ENCODE measurements at places on chromosomes 4 and X.

- H3K27me3 ChIP-seq = no peaks in the 10 kb centered on the region
- H3K4me1 ChIP-seq = no peaks in the 10 kb centered on the region
- H3K27ac ChIP-seq = peak overlapping the region; percentile 54
- no peak overlapping the region for H3K4me3 ChIP-seq
- no peaks in the 10 kb centered on the region for H3K36me3 ChIP-seq
Observed at GRCh38 chr4:89303177-89303576, 4.4 kb downstream of the GPRIN3 start.

DNA sequence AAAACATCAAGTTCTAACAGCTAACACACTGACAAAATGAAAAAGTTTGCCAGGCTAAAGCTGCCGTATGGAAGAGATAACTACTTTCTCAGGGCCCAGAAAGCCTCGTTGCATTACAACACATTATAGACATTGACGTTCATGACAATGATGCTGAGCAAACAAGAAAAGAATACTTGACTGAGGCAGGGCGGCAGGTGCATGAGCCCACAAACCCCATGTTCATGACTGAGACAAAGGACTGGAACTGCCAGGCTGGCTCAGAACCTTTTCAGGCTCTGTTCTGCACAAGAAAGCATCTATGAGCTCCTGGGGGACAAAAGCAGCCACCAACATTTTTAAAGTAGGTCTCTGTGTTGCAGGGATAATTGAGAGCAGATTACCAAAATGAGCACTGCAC lies 13.6 kb downstream of the TLR6 start:
- no peaks in the 10 kb centered on the region for H3K27me3 ChIP-seq
- no peaks in the 10 kb centered on the region for H3K36me3 ChIP-seq
- H3K4me1 ChIP-seq = no peaks in the 10 kb centered on the region
- DNase-seq = no peak
- no peak overlapping the region for H3K27ac ChIP-seq
- no peak overlapping the region for H3K4me3 ChIP-seq

GRCh38 chrX:112785344-112785743 lies 55.3 kb downstream of the AMOT start:
- H3K27ac ChIP-seq = no peak overlapping the region
- DNase-seq = no peak
- H3K36me3 ChIP-seq = no peaks in the 10 kb centered on the region
- no peaks in the 10 kb centered on the region for H3K4me1 ChIP-seq
- H3K4me3 ChIP-seq = no peak overlapping the region
- H3K27me3 ChIP-seq = peaks cover 5% of the 10 kb centered on the region

GRCh38 chr4:139554642-139554892 lies 1.5 kb downstream of the SETD7 start:
- no peak for DNase-seq
- peak overlapping the region; percentile 97 for H3K27ac ChIP-seq
- peaks cover 51% of the 10 kb centered on the region for H3K4me1 ChIP-seq
- H3K36me3 ChIP-seq = no peaks in the 10 kb centered on the region

- no peaks in the 10 kb centered on the region for H3K36me3 ChIP-seq
- H3K27ac ChIP-seq = no peak overlapping the region
- no peak overlapping the region for H3K4me3 ChIP-seq
- H3K4me1 ChIP-seq = no peaks in the 10 kb centered on the region
- no peaks in the 10 kb centered on the region for H3K27me3 ChIP-seq
Observed at GRCh38 chr4:16032396-16032770, 51.4 kb downstream of the PROM1 start.

DNA sequence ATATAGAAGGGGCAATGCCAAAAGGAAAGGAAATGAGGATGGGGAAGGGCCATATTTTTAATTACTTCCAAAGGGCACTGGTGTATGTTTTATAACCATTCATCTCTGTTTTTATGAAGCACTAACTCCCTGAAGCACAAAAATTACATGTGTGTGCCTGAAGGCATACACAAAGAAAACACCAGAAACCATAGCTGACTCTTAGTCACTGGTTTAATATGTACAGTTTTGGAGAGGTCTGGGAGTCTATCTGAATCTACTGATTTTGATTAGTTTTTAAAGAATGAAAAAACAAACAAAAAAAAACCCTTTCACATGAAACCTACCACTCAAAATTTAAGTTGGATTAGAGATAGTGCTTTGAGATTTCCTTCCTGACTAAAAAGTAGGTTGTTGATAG lies 438.7 kb downstream of the RPA4 start:
- H3K27me3 ChIP-seq = no peaks in the 10 kb centered on the region
- H3K27ac ChIP-seq = no peak overlapping the region
- H3K4me1 ChIP-seq = no peaks in the 10 kb centered on the region
- DNase-seq = no peak
- no peak overlapping the region for H3K4me3 ChIP-seq

DNA sequence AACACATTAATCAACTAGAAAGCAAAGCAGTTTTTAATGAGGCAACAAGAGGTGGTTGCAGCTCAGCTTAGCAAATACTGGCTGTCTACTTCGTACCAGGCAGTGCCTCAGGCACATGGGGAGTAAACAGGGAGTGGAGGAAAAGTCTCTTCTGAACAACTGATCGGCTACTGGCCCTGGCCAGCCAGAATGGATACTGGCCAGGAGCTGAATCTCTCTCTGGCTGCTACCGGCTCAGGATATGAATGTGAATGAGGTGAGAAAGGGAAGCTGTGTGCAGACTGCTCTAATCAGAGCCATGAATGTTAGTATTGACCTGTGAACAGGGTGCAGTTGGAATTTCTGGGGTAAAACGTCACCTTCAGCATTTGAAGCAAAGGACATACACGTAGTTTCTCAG lies 77.3 kb downstream of the STK32B start:
- H3K27ac ChIP-seq = no peak overlapping the region
- no peak for DNase-seq
- H3K36me3 ChIP-seq = no peaks in the 10 kb centered on the region
- no peak overlapping the region for H3K4me3 ChIP-seq

DNA sequence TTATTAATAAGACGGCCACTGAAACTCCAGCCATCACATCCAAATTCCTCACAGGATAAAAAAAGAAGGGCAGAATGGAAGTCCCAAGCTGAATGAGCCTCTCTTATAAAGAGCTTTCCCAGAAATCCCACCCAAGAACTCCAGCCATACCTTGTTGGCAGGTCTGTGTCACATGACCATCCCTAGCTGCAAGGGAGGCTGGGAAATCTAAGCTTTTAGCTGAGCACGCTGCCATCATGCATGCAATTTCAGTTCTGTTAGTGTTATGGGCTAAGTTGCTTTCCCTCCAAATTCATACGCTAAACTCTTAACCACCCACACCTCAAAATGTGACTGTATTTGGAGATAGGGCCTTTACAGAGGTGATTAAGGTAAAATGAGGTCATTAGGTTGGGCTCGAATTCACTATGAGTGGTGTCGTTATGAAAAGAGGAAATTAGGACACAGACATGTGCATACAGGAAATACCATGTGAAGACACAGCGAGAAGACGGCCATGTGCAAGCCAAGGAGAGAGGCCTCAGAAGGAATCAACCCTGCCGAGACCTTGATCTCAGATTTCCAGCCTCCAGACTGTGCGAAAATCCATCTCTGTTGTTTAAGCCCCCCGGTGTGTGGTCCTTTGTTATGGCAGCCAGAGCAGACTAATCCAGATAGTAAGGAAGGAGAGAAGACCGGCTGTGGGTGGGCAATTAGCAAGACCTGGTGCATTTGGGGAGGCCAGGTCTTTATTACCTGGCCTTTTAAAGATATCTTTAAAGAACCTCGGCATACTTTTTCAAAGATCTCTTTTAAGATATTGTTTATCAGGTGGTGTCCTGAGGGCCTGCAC lies 317.6 kb downstream of the BCOR start:
- H3K27ac ChIP-seq = no peak overlapping the region
- no peaks in the 10 kb centered on the region for H3K36me3 ChIP-seq
- peaks cover 5% of the 10 kb centered on the region for H3K27me3 ChIP-seq
- DNase-seq = no peak
- no peaks in the 10 kb centered on the region for H3K4me1 ChIP-seq

DNA sequence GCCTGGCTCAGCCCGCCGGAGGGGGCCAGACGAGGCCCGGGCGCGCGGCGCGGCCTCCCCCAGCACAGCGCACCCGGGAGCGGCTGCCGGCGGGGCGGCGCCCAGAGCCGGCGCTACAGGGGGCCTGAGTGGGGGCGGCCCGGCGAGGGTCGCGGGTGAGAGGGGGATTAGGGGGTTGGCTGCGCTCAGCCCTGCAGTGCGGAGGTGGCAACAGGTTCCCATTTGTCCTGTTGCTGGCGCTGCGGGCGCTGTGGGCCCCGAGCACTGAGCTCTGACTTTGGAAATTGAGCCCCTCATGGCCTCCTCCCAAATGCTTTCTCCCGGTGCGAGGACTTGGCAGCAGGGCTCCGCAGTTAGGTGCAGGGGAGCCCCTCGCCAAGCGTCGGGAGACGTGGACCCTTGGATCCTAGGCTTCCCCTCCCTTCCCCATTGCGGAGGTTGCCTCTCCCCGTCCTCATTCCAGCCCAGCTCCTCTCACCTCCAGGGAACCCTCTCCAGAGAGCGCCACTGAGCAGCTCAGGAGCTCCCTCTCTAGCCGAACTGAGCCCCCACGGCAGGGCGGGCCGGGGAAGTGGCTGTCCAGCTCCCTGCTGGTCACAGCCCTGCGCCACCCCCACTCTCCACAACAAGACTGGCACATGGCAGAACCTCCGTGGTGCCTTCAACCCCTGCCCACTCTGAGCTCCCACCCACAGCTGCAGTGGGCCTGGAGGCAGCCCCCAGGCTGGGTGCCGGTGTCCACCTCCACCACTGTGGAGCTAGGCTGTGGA lies 2.5 kb upstream of the DUSP9 start:
- peaks cover 64% of the 10 kb centered on the region for H3K27me3 ChIP-seq
- H3K4me3 ChIP-seq = no peak overlapping the region
- H3K36me3 ChIP-seq = no peaks in the 10 kb centered on the region
- no peak for DNase-seq

- H3K27me3 ChIP-seq = no peaks in the 10 kb centered on the region
- H3K36me3 ChIP-seq = no peaks in the 10 kb centered on the region
- no peak for DNase-seq
- H3K27ac ChIP-seq = no peak overlapping the region
Observed at GRCh38 chr4:111269439-111269838, 646.6 kb upstream of the PITX2 start.

- H3K4me3 ChIP-seq = no peak overlapping the region
- DNase-seq = no peak
- no peaks in the 10 kb centered on the region for H3K4me1 ChIP-seq
- peaks cover 6% of the 10 kb centered on the region for H3K36me3 ChIP-seq
- no peak overlapping the region for H3K27ac ChIP-seq
Observed at GRCh38 chr4:169682372-169683047, 62.1 kb downstream of the CLCN3 start.

DNA sequence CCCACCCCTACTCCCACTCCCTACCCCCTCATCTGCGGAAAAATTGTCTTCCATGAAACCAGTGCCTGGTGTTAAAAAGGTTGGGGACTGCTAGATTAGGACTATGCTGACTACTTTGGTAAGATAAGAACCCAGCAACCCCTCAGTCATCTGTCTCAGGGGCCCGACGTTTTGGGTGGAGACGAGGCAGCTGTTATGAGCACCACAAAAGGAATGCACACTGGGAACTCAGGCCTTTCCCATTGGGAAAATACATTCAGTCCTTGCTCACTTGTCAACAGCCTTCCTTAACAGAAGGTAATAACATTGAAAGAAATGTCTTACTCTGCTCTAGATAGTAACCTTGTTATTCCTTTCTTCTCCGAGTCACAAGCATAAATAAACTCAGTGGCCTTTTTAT lies 310.8 kb downstream of the AFF2 start:
- no peaks in the 10 kb centered on the region for H3K36me3 ChIP-seq
- H3K4me3 ChIP-seq = no peak overlapping the region
- no peak for DNase-seq
- H3K4me1 ChIP-seq = no peaks in the 10 kb centered on the region
- H3K27me3 ChIP-seq = peaks cover 4% of the 10 kb centered on the region
- H3K27ac ChIP-seq = no peak overlapping the region

DNA sequence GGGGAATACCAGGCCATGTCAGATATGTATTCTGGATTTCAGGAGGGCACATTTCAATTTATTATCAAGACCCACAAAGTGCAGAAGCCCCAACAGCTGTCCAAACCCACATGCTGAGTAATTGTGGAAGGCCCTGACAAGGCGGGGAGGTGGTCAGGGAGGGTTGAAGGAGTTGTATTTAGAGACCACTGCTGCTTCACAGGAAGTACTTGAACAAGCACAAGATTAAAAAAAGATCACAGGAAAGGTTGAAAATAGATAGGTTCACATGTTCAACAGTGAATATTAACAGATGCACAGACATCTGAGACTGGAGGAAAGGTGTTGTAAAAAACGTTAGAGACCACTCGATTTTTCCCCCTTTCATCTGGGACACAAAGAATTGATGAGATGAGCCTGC lies 17.9 kb downstream of the ATP8A1 start:
- no peak for DNase-seq
- no peaks in the 10 kb centered on the region for H3K36me3 ChIP-seq
- no peak overlapping the region for H3K27ac ChIP-seq
- H3K27me3 ChIP-seq = no peaks in the 10 kb centered on the region

DNA sequence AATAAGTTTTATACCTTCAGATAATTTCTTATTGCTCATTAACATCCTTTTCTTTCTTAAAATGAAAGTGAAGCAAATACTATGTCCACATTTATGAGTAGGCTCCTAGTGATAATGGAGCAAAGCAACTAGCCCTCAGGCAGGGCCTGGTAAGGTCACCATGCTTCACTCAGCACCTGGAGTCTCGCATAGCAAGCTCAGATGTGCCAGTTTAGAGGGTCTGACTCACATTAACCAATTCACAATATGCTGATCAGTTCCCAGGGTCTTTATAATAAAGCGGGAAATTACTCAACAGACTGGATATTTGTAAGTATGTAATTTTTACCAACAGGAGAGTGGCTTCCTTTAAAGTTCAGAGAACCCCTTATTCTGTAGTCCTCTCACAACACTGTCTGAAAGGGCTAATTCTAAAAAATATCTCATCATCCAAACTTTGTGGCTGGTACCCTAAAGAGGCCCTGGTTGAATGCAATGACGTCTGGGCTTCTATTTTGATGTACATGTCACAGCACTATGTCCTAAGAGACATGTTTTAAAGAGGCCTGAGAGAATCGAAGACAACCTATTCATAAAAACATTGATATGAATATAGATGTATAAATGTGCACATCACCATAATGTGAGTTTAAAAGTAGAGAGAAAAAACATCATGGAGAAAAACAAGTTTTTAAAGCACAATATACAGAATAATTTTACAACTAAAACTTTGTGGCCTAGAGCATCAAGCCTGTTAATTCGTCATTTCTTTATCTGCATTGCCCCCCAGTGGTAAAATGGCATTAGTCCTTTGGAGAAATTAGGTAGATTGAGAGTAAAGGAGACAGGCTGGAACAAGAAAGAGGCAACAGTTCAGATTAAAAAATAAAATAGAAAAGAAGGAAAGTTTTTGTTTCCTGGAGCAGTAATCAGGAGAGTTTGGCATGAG lies 44.3 kb downstream of the IL21 start:
- H3K27me3 ChIP-seq = no peaks in the 10 kb centered on the region
- no peaks in the 10 kb centered on the region for H3K4me1 ChIP-seq
- no peak overlapping the region for H3K4me3 ChIP-seq
- H3K27ac ChIP-seq = no peak overlapping the region

DNA sequence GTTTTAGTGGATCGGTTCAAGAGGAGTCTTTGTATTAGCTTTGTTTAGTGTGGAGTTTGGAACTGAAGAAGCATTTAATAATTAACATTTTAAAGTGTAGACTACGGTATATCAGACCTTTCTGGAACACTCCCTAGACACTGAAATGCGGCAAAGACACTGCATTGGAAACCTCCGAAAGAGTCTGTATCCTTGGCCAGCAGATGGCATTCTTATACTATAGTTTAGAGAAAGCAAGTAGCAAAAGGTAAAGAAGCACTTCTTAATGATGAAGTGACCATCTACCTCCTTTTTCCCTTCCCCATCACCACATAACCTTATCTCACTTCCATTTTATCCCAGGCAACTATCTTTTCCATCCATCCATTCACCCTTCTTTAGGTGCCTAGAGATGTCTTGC lies 7.6 kb downstream of the FABP2 start:
- H3K27me3 ChIP-seq = no peaks in the 10 kb centered on the region
- H3K4me3 ChIP-seq = no peak overlapping the region
- no peak for DNase-seq
- no peaks in the 10 kb centered on the region for H3K4me1 ChIP-seq

Measured in adrenal gland (tissue), 19 donors.